ENCODE measurements at places on chromosomes 16 and 17.

DNA sequence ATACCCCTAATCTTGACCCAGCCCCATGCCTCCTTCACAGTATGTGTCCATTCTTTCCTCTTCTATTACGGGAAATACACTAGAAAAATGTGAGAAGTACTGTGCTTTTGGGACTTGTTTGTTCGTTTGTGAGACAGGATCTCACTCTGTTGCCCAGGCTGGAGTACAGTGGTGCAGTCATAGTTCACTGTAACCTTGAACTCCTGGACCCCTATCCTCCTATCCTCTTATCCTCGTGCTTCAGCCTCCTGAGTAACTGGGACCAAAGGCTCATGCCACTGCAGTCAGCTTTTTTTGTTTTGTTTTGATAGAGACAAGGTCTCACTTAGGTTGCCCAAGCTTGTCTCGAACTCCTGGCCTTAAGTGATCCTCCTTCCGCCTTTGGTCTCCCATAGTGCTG is 29.9 kb upstream of the RASL10B start:
- DNase-seq = no peak

DNA sequence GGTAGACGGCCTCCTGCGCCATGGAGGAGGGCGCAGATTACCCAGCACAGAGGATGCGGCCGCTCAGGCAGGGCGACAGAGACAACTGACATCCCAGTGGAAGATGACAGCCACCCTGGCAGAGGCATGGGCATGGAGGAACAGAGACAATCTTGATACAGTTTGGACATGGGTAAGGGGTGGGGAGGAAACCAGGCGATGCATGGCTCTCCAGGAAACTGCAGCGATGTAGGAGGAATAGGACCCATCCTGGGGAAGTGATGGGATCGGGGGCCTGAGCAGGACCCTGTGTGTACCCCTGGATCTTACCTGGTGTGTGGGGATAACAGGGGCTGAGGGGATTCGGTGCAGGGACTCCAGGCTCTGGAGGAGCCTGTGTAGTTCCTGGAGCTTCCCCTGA is 4.6 kb downstream of the OSBPL7 start:
- DNase-seq = no peak

GRCh38 chr17:79594271-79594670 is 16.6 kb downstream of the RBFOX3 start:
- DNase-seq = no peak

DNA sequence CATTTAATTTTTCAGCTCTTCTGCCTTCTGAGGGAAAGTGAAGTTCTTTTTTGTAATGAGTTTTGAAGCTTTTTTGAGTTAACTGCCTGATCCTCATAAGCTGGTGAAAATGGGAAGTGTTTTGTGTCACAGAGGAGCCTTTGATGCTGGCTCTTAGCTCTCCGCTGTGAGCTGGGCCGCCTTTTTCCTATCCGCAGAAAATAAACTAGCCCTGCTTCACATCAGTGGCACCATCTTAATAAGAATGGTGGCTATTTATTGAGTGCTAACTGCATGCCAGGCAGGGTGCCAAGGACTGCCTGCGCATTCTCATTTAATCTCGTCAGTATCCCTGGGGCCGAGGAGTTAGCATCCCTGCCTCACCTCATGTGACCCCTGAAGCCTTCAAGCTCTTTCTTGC is 309.0 kb downstream of the CPPED1 start:
- DNase-seq = no peak

GRCh38 chr16:69796285-69797118 is 34.4 kb downstream of the WWP2 start:
- DNase-seq = no peak

DNA sequence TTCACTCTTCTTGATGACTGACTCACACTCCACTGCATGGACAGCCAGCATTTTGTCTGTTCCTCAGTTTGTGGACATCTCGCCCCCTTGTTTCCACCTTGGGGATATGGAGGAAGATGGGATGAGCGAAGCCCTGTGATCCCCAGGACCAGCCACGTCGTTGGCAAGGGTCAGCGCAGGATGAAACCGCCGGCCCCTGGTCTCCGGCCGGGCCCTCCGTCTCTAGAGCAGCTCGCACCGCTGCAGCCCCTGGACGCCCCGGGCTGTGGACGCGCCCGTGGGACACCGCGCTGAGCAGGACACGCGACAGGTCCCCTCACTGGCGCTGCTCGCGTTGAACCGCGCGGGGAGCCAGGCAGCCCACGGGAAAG is 604 bp upstream of the ZC3H18 start:
- no peak for DNase-seq

- no peak for DNase-seq
Observed at GRCh38 chr16:2836646-2837508, 6.8 kb downstream of the ZG16B start.

GRCh38 chr17:82913304-82914043 is 73.7 kb upstream of the ZNF750 start:
- DNase-seq = no peak

- no peak for DNase-seq
Observed at GRCh38 chr17:40175928-40176753, 1.1 kb upstream of the RAPGEFL1 start.

- no peak for DNase-seq
Observed at GRCh38 chr17:81517009-81517338, 4.4 kb upstream of the ACTG1 start.

GRCh38 chr16:54375071-54375470 is 88.5 kb upstream of the IRX3 start:
- DNase-seq = no peak

GRCh38 chr17:31291820-31292219 is 5.2 kb downstream of the OMG start:
- DNase-seq = no peak

DNA sequence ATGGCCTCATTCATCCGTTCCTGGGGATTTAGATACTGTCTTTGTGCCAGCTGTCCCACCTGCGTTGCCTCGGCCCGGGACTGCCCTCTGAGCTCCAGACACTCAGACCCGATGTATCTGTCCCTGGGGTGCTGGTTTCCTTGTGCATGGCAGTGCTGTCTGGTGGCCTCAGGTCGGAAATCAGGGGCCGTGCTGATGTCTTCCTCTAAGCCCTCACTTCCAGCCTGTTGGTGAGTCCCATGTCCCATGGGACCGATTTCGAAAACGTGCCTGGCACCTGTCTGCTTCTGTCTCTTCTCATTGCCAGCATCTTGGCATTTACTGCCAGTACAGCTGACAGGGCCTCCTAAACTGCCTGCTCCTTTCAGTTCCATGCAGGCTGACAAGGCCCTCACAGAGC is 22.1 kb downstream of the NT5M start:
- DNase-seq = no peak

DNA sequence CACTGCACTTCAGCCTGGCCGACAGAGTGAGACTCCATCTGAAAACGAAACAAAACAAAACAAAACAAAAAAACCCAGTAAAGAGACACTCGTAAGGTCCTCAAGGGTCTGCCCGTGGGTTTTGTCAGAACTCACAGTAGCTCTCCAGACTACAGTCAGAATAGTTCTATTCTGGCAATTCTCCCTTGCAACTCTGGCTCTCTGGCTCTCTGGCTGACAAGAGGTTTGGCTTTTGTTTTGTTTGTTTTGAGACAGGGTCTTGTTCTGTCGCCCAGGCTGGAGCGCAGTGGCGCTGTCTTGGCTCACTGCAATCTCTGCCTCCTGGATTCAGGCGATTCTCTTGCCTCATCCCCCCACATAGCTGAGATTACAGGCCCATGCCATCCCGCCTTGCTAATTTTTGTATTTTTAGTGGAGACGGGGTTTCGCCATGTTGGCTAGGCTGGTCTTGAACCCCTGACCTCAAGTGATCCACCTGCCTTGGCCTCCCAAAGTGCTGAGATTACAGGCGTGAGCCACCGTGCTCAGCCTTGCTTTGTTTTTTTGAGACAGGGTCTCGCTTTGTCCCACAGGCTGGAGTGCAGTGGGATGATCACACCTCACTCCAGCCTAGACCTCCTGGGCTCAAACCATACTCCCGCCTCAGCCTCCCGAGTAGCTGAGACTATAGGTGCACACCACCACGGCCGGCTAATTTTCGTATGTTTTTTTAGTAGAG is 20.5 kb upstream of the CHP2 start:
- DNase-seq = no peak

- DNase-seq = no peak
Observed at GRCh38 chr17:77506371-77506991, 365.7 kb downstream of the SEC14L1 start.

DNA sequence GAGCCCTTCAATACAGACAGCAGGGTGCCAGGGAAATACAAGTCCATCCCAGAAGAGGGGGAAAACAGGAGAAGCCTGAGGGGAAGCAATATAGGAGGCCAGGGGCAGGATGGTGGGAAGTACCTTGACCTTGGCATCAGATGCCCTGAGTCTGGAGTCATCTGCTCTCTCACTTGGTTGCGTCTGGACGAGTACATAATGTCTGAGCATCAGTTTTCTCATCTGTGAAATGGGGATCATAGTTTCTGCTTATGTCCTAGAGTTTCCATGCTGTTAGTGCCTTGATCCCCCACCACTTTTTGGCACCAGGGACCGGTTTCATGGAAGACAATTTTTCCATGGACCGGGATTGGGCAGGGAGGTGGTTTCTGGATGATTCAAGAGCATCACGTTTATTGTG is 2.3 kb downstream of the STAT5A start:
- no peak for DNase-seq

DNA sequence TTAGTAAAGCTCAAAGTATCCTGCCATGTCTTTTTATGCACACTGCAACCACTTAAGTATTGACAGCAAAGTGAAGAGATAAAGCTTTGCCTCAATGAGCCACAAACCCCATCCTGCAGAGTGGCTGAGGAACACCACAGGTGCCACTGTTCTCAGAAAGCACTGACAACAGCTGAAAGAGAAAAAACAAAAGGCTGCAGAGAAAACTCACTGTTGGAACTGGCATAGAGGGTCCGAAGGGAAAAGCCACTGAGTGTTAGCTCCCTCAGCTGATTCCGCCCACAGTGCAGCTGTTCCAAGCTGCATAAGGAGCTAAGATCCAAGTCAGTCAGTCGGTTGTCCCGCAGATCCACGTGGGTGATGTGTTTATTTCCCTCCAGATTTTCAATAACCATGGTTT is 48.3 kb downstream of the PHLPP2 start:
- DNase-seq = no peak

GRCh38 chr17:81427173-81428120 is 32.2 kb downstream of the BAHCC1 start:
- no peak for DNase-seq

- DNase-seq = no peak
Observed at GRCh38 chr16:61564716-61565115, 471.5 kb downstream of the CDH8 start.

DNA sequence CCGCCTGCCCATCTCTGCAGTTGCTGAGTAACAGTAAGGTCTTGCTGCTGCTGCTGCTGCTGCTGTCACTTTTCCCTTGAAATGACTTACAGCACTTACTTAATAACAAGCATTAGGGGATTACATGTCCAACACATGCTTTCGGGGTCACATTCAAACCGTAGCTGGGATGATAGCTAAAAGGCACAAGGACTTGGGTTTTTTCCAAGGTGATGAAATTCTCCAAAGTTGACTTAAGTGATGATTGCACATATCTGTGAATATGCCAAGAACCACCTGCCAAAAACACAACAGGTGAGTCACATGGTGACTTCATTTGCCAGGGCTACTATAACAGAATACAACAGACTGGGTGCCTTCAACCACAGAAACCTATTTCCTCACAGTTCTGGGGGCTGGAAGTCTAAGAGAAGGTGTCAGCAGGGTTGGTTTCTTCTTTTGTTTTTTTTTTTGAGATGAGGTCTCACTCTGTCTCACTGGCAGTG is 121.9 kb upstream of the TNRC6C start:
- no peak for DNase-seq

DNA sequence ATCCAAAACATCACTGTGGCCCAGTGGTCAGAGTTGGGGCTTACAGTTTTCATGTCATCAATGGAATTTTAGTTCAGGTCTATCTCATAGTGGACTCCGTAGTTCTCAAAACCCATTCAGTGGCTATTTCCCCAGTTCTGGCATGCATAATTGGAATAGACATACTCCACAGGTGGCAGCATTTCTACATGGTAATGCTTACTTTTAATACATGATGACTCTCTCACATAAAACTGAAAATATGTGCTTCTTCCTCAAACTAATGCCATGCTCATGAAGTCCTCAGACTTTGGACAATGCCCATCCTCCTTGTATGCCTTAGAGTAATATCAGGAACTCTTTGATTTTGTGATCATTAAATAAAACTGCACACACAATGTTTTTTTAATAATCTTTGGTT is 857.4 kb upstream of the GOT2 start:
- DNase-seq = no peak

DNA sequence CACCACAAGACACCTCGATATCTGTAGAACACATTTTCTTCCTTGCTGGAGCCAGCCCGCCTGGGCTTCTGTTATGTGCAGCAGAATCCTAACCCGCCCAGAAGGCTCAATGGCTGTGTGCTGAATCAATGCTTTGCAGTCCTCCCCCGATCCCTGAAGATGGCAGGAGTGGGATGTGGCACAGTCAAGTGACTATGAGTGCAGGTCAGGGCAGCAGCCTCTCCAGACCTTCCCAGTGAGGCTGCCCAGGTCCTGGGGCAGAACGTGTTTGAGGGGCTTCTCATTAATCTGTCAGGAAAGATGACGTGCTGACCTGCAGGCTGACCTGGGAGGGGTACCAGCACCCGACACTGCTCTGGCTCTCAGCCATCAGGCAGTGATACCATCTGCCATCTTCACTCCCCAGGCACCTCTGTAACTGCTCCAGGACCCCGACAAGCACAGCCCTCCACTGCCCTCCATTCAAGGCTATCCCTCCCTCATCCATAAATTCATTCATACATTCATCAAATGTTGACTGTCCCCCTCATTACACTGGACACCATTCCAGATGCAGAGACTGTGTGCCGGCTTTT is 35.2 kb downstream of the LRRC75A start:
- no peak for DNase-seq

- DNase-seq = no peak
Observed at GRCh38 chr16:65786916-65787315, 579.6 kb upstream of the CDH5 start.

GRCh38 chr17:4549781-4550533 is 5.2 kb downstream of the MYBBP1A start:
- no peak for DNase-seq

DNA sequence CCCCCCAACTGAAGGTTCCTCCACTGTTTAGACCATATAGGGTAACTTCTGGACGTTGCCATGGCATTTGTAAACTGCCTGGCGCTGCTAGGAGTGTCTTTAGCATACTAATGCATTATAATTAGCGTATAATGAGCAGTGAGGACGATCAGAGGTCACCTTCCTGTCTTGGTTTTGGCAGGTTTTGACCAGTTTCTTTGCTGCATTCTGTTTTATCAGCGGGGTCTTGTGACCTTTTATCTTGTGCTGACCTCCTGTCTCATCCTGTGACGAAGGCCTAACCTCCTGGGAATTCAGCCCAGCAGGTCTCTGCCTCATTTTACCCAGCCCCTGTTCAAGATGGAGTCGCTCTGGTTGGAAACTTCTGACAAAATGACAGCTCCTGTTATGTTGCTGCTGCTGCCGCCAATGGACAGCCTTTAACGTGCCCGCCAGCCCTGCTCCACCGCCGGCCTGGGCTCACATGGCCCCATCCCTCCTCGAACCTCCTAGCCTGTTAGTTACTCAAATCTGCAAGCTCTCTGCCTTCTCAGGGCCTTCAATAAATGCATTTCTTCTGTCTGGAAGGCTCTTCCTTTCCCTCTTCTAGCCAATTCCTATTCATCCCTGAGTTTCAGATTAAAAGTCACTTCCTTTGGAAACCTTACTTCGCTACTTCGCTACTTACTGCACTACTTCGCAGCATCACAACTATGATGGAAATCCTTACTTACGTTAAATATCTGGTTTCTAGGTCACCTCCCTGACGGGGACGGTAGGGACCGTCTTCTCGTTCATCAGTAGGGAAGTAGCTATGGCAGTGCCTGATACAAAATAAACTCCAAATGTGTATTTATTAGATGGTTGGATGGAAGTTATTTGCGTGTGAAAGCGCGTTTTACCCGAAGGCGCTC is 640 bp upstream of the NAGLU start:
- DNase-seq = no peak

- no peak for DNase-seq
Observed at GRCh38 chr17:71866095-71866494, 254.7 kb upstream of the SOX9 start.
